Activated CD8-positive, alpha-beta T cell treated with anti-CD3 and anti-CD28 coated beads, Interleukin-2, amount 10 ng/mL, durations not matched to agents 7 days and 5 days (primary cell): ENCODE measurements at places on chromosomes 12 and 14. TPM values are rescaled to one million over a fixed set of nuclear protein-coding genes. Genes with fewer than 3 reads are reported as not detected.

LRRIQ1 gene
- total RNA-seq, result not detected

LRRC43 gene
- total RNA-seq, result not detected

STRN3 gene
- total RNA-seq, result 19.0 TPM

TPH2 gene
- not detected for total RNA-seq

CLEC1A gene
- total RNA-seq, result not detected

MFAP5 gene
- total RNA-seq, result not detected

OTX2 gene
- not detected for total RNA-seq

DNAJC22 gene
- not detected for total RNA-seq

POTEM gene
- total RNA-seq, result not detected

WNT5B gene
- not detected for total RNA-seq

TSPAN8 gene
- not detected for total RNA-seq

STAT6 gene
- 189 TPM for total RNA-seq

RAD9B gene
- total RNA-seq, result 2.3 TPM

MLEC gene
- total RNA-seq, result 95.0 TPM

DAO gene
- total RNA-seq, result not detected

SOAT2 gene
- 10.8 TPM for total RNA-seq

KRT72 gene
- total RNA-seq, result 0.44 TPM

CLEC14A gene
- total RNA-seq, result not detected

PLD4 gene
- not detected for total RNA-seq

PLEKHG7 gene
- not detected for total RNA-seq

SMCO2 gene
- total RNA-seq, result not detected

FOXG1 gene
- not detected for total RNA-seq

DEGS2 gene
- total RNA-seq, result 0.05 TPM

INHBC gene
- not detected for total RNA-seq

SLC15A4 gene
- total RNA-seq, result 23.8 TPM

NFE2 gene
- not detected for total RNA-seq

TBX3 gene
- total RNA-seq, result not detected

ADIPOR2 gene
- 64.4 TPM for total RNA-seq

FAIM2 gene
- 0.55 TPM for total RNA-seq

RAP1B gene
- 256 TPM for total RNA-seq

NUAK1 gene
- not detected for total RNA-seq

CLEC4A gene
- total RNA-seq, result 0.34 TPM

PLEKHD1 gene
- 0.10 TPM for total RNA-seq

COX8C gene
- total RNA-seq, result not detected

SLC6A15 gene
- not detected for total RNA-seq

SAV1 gene
- total RNA-seq, result 2.8 TPM

CORO1C gene
- total RNA-seq, result 69.2 TPM

GLT8D2 gene
- total RNA-seq, result not detected

IQSEC3 gene
- 2.6 TPM for total RNA-seq
